ENCODE measurements at places on chromosomes 7 and 10.

- DNase-seq = no peak
Measured at GRCh38 chr10:9635691-9636090, 1382.0 kb upstream of the CELF2 start.

DNA sequence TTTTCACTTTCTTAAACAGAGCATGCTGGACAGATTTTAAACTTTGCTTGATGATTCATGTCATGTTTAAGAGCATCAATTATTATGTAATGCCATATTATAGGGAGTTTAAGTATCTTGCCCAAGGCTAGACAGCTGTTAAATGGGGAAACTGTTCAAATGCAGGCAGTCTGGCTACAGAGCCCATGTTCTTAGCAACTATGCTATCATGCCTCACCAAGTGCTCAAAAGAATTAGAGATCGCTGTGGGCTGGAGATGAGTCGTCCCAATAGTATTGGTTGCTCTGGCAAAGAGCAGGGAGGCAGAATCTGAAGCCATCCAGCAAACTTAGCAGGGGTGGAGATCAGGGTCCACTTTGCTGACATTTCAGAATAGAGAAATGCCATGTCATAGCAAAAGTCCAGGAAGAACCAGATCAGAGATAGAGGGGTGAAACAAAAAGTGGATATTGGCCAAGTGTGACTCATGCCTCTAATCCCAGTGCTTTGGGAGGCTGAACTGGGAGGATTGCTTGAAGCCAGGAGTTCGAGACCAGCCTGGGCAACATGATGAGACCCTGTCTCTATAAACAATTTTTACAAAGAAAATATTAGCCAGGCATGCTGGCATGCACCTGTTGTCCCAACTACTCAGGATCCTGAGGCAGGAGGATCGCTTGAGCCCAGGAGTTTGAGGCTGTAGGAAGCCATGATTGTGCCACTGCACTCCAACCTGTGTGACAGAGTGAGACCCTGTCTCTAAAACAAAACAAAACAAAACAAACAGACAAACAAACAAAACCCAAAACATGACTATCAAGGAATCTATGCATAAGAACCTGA is 57.8 kb downstream of the BAMBI start:
- DNase-seq = no peak

GRCh38 chr7:37495574-37496184 is 47.0 kb upstream of the ELMO1 start:
- no peak for DNase-seq

GRCh38 chr7:38465956-38466355 is 165.2 kb downstream of the AMPH start:
- no peak for DNase-seq

GRCh38 chr10:11320809-11321520 is 290.5 kb downstream of the USP6NL start:
- DNase-seq = no peak

- DNase-seq = no peak
Measured at GRCh38 chr7:19747740-19748339, 25.6 kb downstream of the TMEM196 start.

DNA sequence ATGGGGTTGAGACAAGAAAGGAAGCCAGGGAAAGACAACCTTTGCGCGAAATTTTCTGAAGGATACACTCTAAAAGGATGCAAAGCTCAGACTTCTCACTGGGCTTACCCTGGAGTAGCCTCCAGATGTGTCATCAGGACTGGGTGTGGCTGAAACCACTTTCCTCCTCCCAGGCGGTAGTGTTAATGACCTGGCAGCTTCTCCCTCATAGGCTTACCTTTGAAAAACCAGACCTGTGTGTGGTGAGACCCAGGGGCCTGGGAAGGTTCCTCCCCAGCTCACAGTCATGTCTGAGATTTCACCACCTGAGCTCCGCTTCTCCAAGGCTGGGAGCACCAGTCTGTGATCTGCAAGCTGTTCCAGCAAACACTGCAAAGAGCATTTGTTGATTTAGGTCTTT is 93.7 kb downstream of the EPC1 start:
- DNase-seq = no peak

- DNase-seq = no peak
Measured at GRCh38 chr10:50552771-50553535, 70.8 kb downstream of the SGMS1 start.

DNA sequence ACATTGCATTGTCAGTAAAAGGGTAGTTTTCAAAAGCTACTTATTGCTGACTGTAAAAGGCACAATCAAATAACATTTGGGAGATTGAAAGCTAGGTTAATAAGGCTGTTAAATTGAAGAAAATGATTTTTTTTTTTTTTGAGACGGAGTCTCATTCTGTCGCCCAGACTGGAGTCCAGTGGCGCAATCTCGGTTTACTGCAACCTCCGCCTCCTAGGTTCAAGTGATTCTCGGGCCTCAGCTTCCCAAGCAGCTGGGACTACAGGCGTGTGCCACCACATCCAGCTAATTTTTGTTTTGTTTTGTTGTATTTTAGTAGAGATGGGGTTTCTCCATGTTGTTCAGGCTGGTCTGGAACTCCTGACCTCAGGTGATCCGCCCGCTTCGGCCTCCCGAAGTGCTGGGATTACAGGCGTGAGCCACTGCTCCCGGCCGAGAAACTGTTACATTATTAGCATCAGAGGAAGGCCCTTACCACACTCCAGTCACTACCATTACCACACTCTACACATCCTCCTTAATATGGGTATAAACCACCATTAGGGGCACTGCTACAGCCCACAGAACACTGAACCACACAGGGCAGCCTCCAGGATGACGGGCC is 1.0 kb downstream of the CYP51A1 start:
- DNase-seq = no peak

DNA sequence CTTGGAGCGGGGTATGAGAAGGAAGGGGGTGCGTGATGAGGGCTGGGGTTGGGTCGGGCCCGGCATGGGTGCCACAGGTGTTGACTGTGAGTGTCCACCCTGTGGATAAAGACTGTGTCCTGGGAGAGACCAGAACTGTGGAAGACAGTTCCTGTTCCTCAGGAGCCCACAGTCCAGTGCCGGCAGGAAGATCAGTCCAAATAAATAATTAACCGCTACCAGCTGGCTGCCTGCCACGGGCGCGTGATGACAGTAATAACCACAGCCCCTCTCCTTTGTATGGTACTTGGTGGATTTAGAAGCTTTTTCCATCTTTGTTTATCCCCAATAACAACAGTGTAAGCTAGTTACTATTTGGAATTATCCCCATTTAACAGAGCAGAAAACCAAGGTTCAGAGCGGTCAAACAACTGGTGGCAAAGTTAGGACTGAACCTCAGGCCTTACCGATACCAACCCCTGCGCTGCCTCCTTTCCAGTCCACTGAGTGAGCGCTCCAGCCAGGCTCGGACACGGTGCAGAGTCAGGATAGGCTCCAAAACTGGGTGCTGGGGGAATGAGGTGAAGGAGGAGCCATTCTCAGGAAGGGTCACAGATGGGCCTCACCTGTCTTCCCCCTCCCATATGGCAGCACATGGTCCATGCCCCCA is 5.1 kb downstream of the ZMIZ1 start:
- no peak for DNase-seq

GRCh38 chr10:31274310-31274709 is 44.7 kb upstream of the ZEB1 start:
- DNase-seq = no peak

DNA sequence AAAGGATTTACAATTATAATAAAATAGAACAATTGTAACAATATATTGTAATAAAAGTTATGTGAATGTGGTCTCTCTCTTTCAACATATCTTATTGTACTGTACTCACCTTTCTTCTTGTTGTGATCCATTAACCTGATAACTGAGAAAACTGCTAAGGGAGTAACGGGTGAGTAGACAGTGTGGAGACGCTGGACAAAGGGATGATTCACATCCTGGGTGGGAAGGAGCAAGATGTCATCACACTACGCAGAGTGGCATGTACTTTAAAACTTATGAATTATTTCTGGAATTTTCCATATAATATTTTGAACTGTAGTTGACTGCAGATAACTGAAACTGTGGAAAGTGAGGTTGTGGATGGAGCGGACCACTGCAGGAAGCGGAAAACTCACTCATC is 91.2 kb upstream of the PLPP4 start:
- no peak for DNase-seq

GRCh38 chr7:157486007-157486755 is 149.4 kb downstream of the DNAJB6 start:
- DNase-seq = no peak

GRCh38 chr10:30510932-30511700 is 77.1 kb downstream of the MAP3K8 start:
- no peak for DNase-seq

- no peak for DNase-seq
Measured at GRCh38 chr7:134470864-134471263, 12.0 kb upstream of the AKR1B1 start.

DNA sequence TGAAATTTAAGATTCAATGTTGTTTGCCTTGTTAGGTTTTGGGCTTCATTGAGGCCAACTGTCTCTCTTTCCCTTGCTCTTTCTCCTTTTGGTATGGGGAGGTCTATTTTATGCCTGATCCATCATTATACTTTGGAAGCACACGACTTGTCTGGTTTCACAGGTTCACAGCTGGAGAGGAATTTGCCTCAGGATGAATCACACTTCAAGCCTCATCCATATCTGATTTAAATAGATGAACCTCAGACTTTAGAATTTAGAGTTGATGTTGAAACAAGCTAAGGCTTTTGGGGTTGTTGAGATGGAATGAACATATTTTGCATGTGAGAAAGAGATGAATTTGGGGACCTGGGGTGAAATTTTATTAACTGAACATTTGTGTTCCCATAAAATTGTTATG is 150.5 kb upstream of the IGFBP3 start:
- DNase-seq = no peak

- no peak for DNase-seq
Measured at GRCh38 chr7:64602518-64602917, 39.6 kb upstream of the ZNF680 start.

DNA sequence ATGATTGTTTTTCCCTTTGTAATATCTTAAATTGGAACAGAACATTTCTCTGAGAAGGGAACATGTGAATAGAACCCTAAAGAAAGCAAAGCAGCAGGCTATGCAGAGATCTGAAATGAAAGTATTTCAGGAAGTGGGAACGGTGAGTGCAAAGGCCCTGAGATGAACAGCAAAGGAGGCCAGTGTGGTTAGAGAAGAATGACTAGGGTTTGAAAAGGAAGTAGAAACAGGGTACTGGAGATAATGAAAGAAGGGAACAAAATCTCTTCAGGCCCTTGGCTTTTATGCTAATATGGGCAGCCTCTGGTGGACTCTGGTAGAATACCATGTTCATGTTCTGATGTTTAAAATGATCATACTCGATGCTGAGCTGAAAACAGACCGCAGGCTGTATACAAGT is 22.2 kb downstream of the ARHGAP21 start:
- no peak for DNase-seq
